ENCODE measurements at places on chromosomes 13 and 19.

DNA sequence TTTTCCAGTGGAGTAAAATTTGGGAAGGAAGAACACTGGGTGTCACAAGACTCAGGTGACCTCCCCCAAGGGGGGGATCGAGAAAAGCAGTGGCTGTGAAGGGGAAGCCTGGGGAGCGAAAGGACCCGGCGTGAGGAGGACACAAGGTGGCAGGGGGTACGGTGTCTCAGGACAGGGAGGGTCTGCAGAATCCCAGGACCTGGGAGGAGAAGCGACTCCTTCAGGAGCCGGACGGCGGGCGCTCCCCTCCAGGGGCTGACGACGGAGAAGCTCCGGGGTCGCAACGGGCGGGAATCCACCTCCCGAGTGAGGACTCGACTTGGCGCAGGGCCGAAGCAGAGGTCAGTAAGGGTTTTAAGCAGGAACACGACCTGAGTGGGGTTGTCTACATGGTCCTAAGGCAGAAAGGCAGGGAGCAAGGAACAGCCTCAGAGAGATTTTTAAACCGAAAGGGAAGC lies 529 bp downstream of the ZNF836 start:
- DNase-seq = no peak

DNA sequence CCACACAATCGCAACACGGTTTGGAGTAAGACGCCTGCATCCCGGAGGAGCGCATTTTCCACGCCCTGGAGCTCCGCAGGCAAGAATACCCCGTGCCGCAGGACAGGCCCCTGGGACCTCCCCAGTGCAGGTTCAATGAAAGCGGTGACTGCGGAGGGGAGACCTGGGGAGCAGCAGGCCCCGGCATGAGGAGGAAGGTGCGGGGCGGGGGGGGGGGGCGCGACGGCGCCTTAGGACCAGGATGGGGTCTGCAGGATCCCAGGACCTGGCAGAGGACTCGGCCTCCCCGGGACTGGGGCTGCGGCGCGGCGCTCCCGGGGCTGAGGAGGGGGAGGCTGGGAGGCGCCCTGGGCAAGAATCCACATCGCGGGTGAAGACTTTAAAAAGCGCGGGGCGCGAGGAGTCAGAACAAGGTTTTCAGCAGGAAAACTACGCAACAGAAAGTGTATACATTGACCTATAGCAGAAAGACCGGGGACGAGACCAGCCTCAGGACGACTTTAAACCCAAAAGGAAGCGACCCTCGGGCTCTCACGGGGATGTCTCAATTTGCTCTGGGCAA lies 432 bp downstream of the ZNF611 start:
- DNase-seq = no peak

DNA sequence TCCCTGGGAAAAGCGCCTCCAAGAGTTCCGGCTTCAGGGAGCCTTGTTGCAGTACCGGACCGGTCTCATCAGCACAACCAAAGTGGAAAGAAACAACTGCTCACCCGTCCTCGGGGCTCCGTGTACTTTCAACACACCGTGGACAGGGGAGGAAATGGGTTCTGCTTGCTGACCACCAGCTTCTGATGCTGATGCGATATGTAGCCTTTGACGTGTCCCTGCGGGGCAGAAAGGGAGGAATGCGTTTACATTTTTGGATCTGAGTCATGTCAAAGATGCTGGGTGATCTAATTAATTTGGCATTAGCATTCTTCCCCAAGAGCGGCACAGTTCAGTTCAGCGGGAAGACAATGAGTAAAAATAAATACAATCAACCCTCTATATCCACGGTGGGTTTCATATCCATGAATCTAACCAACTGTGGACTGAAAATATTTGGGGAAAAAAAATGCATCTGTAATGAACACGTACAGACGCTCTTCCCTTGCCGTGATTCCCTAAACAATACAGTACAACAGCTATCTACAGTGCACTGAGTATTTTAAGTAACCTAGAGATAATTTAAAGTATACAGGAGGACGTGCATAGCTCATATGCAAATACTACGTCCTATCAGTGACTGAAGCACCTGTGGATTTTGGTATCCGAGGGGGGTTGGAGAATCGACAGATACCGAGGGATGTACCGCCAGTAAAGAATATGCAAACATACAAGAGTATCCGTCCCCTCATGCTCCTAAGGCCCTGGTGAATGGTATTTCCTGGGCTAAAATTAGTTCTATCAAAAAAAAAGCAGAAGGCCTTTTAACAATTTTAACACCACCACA lies 19.8 kb downstream of the PROZ start:
- no peak for DNase-seq

- DNase-seq = no peak
These were observed 394.0 kb downstream of the DLEU7 start for GRCh38 chr13:50449465-50449864.

DNA sequence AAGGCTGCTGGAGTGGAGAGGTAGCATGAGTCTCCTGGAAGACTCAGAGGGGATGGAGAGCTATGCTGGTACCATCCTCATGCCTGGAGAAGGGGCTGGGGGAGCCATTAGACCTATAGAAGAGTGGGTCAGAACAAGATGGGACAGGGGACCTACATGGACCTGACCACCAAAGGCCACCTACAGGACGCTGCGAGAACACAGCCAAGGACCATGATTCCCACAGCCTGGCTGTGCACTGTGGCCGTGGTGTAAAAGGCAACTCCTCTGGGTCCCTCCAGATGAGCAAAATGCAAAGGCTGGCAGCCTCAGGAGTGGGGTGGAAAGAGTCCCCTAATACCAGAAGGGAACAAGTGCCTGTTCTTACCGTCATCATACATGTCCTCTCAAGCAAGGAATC lies 216.2 kb downstream of the SLC7A1 start:
- no peak for DNase-seq

GRCh38 chr13:29594710-29595379 lies 643 bp downstream of the SLC7A1 start:
- DNase-seq = peak; percentile 52

DNA sequence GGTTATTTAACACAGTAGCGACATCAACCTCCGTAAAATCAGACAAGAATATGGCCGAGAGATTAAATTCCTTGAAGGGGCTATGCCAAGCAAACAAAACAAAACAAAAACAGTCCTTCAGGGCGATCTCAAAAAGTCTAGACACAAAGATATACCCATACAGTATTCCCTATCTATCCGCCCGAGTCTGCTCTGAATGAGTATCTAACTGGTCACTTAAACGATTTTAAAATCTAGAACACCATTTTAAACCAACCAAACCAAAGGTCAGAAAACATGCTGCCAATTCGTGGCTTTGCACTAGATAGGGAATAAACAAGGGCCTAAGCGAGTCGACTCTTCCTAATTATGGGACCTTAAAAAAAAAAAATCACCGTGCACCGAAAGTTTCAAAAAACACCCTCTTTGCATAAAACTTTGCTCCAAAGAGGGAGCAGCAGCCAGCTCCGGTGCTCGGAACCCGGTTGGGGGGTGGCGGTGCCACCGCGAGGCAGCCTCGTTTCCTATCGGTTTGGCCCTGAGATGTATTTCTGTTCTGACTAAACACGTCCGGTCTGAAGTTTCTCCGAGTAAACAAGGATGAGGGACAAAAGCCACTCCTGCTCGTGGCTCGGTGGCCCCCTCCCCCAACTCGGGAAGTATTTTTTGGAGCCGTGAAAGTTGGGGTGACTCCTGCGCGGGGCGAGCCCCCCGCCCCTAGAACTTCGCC lies 1.8 kb downstream of the HMGB1 start:
- peak; percentile 61 for DNase-seq

DNA sequence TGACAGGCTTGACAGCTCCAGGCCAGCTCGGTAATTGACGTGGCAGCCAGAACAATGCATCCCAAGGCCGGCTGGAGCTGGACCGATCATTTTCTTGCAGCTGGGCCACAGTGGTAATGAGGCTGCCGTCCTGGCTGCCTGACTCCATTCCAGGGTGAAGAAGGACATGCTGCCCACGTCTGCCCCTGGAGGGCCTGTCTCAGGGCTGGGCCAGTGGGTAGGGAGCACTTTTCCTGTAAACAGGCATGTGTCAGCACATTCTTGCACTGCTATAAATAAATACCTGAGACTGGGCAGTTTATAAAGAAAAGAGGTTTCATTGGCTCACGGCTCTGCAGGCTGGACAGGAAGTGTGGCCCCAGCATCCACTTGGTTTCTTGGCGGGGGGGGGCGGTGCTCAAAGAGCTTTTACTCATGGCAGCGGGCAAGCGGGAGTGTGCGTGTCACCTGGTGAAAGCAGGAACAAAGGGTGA lies 38.1 kb upstream of the KCTD15 start:
- no peak for DNase-seq
